ENCODE measurements at places on chromosomes 12 and 14.

- peak; percentile 50 for DNase-seq
Measured at GRCh38 chr12:43835656-43836474, at the start of gene TMEM117. Gene TMEM117 (plus strand): TSS chr12:43836081.

DNA sequence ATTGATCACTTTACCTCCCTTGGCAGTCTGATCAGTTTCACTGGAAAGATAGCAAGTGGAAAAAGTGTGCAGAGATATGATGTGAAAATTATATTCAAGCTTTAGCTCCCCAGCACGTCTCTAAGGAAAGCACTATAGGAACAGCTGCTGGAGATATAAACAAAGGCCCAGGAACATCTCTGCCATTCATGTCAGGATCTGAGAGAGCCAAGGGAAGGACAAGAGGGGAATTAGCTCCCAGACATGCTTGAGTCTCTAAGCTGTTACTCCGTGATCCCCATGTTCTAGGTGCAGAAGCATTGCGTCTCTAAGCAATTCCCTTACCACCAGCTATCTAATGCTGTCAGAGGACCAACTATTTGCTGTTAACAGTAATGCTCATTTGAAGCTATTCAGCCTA is 700.2 kb downstream of the DIO2 start:
- DNase-seq: no peak

DNA sequence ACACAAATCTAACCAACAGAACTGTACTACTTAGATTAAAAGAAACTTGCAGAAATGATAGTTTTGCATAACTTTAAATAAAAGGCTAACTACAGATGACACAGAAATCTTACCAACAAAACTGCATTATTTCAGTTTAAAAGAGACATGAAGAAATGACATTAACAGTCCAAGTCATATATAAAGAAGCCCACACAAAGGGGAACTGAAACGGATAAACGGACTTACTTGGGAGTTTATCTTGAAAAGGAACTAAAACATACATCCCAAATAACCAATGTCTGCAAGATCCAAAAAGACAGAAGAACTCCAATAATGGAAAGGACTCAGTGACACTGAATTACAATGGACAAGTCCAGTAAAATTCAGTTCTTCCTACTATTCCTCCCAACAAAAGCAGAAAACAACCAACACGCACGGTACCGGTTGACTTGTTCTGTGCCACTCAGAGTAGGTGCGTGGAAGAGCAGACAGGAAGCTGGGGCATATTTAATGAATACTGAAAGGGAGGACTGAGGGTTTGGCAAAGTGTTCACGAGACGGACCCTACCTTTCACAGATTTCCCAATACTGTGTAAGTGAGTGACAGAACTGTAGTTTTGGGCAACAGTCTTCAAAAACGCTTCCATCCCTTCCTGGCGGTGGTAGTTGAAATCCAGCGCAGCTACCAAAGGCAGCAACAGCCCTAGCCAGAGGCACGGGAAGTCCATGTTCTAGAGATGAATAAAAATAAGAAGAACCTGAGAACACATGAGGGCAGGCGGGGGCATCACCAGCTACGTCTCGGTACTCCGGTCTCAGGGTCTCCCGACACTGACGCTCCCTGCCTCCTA is 627 bp downstream of the CPM start:
- no peak for DNase-seq

GRCh38 chr14:97993508-97994019 is 1196.4 kb downstream of the VRK1 start:
- no peak for DNase-seq

- no peak for DNase-seq
Measured at GRCh38 chr14:102985665-102986064, 63.2 kb downstream of the AMN start.

DNA sequence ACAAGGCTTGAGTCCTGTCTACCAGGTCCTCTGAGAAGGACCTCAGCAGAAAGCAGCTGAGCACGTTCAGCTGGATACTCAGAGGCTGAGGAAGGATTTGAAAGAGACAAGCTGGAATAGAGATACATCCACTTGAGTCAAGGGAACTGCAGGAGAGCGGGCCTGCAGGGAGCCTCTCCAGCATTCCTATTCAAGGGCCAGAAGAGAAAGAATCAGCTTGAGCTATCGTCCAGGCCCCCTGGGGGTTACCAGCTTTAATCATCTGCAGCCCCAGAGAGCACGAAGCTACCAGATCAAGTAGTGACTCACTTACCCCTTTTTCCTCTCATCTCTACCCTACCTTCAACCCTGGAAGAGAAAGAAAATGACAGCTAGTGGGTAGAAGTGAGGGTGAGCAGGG is 80.9 kb downstream of the NDUFA12 start:
- DNase-seq: no peak

DNA sequence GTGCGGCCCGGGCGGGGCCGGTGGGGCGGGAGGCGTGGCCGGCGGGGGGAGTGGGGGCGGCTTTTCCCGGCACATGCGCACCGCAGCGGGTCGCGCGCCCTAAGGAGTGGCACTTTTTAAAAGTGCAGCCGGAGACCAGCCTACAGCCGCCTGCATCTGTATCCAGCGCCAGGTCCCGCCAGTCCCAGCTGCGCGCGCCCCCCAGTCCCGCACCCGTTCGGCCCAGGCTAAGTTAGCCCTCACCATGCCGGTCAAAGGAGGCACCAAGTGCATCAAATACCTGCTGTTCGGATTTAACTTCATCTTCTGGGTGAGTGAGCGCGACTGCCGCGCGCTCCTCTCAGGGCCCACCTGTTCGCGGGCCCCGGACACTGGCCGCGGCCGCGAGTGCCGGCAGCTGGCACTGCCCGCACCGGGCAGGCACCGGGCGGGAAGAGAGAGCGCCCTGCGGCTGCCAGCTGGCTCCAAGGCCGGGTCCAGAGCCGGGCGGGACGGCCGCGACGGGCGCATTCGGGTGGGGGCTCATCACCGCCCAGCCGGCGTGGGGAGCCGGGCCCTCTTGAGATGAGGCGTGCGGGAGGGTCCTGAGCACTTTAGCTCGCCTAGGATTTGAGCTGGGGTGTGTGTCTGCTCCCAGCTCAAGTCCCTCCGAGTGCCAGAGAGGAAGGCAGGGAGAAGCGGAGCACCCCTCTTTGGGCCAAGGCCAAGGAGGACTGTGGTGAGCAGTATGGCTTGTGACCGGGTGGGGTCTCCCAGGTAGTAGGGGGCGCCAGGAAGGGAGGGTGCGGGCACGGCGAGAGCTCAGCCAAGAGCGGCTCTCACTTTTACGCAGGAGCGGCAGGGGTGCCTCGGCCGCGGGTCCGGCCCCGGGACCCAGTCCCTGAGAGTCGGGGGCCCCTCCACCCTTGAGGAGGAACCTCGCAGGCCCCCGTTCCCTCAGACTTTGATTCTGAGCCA is at the start of gene CD9:
CD9 (plus strand) TSS at position 145 of the 957 bp plus-strand sequence; CDS start at position 245, 100 bp downstream.
- no peak for DNase-seq

GRCh38 chr12:1918081-1918883 is at the start of gene CACNA2D4:
Gene CACNA2D4 (minus strand): TSS chr12:1918652. CDS start chr12:1918473, 179 bp downstream.
- DNase-seq: no peak

- DNase-seq: no peak
Measured at GRCh38 chr12:121939992-121940766, 21.8 kb downstream of the CFAP251 start.

DNA sequence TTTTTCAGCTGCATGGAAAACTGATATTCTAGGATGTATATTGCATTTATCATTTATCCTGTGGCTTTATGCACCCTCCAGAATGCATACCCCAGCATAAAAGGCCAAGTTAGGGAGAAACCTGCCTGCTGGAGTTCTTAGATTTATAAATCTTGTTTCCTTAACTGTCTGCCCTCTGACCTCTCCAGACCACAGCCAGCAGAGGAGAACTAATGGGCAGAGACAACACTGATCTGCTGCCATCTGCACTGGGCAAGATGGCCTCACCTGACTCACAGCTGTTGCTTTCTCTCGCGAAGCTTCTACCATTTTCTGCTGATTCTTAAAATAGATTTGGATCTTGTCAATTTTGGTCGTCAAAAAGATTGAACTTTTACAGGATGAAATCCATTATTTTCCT is 65.8 kb downstream of the PPP2R5C start:
- no peak for DNase-seq

- DNase-seq: no peak
Measured at GRCh38 chr14:77026166-77026929, 2.2 kb downstream of the IRF2BPL start.

DNA sequence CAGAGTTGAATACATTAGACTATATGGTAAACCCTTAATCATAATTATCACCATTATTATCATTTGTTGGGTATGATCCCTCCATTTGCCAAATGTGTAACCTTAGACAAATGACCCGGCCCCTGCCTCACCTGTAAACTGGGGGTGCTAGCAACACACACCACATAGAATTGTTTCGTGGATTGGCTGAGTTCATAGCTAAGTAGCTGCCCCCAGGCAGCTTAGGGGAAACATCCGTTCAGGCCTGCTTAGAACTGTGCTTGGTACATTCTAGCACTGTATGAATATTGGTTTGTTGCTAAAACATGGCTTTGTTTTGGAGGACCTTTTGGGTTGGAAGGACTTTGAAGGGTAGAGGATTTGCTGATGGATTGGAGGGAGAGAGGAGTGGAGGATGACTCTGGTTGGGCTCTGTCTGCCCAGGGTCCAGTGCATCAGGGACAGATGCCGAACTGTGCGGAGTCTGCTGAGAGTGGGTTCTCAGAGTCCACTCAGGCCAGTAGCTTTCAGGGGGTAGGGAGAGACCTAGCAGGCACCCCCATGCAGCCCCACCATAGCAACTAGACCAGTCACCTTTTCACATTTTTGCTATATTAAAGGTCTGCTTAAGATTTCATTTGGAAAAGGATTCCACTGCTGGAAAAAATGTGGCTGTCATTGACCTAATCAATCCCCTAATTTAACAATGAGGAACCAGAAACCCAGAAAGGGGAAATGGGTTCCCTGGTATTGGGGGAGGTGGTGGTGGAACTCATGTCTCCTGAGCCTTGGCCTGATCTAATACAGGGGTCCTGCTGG is 2.2 kb downstream of the RIN3 start:
- DNase-seq: no peak

DNA sequence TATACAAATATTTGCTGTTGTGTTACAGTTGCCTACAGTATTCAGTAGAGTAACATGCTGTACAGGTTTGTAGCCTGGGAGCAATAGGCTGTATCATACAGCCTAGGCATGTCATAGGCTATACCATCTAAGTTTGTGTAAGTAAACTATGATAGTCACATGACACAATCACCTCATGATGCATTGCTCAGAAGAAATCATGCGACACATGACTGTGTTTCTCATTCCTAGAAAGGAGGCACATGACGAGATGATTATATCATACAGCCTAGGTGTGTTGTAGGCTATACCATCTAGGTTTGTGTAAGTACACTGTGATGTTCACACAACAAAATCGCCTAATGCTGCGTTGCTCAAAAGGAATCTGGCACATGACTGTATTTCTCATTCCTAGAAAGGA is 31.9 kb downstream of the NOPCHAP1 start:
- DNase-seq: no peak

DNA sequence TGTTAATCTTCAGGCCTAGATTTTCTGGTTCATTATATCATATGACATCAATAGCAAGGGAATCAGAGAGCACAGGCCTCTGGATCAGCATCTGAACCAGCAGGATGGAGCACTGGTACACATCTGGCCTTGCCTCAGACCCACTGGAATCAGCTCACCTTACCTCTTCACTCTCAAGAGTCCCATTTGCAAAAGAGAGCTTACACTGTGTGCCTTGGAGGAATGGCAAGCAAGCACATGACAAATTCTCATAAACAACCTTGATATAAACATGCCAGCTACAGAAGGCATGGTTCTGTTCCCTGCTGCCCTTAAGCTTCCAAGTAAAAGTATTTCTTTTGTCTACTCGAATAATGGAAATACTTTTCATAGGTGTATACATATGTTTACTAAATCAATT is 128.6 kb upstream of the CPM start:
- DNase-seq: no peak

GRCh38 chr14:79418649-79419415 is 792.5 kb downstream of the DIO2 start:
- no peak for DNase-seq

GRCh38 chr14:37669242-37669641 is 73.8 kb downstream of the TTC6 start:
- DNase-seq: no peak

DNA sequence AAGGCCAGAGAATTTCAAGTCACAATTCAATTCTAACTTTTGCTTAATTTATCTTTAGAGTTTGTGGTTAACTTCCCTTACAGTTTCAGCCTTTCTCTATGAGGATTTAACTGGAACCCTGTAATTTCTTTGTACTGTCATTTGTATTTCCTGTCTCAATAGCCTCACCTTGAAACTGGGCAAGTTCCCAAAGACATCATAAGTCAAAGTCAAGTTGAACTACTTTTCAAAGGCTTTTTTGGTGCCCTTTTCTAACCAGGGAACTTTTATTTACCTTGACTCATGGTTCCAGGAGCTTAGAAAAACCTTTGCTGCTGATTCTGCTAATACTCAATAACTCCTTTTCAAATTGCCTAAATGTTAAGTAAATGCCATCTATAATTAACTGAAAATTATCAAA is 200.8 kb upstream of the KRR1 start:
- DNase-seq: no peak

DNA sequence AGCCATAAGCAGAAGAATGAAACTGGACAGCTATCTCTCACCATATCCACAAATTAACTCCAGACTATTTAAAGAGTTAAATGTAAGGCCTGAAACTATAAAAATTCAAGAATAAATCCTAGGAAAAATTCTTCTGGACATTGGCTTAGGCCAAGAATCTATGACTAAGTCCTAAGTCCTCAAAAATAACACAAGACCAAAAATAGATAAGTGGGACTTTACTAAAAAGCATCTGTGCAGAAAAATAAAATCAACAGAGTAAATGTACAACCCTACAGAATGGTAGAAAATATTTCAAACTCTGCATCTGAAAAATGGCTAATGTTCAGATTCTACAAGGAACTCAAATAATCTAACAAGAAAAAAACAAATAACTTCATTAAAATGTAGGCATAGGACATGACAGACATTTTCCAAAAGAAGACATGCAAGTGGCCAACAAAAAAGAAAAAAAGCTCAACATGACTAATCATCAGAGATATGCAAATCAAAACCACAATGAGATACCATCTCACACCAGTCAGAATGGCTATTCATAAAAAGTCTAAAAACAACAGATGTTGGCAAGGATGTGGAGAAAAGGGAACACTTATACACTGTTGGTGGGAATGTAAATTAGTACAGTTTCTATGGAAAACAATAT is 61.0 kb upstream of the PPFIA2 start:
- DNase-seq: no peak

DNA sequence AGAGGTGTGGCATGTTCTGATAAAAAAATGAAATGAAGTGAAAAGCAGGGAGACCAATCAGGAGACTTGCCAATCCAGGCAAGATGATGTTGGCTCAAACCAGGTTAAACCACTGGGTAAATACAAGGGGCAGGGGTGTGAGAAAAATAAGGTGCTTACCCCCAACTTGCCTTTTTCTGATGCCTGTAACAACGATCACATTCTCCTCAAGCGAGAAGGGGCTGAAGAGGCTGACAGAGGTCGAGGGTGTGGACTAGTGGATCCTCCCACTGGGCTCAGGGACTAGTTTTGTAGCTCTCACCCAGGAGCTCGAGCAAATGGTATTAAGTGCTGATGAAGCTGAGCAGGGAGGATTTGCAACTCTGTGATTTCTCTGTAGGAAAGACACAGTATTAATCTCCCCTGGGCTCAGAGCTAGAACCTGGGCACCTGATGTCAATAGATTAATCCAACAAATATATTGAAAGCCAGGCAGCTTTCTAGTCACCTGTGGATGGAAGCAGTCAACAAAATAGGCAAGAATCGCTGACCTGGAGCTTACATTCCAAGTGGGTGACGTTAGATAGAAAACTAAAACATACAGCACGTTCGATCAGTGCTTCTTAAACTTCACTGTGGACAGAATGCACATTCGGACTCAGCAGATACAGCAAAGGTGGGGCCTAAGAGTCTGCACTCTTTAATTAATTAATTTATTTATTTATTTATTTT is 15.2 kb upstream of the EAPP start:
- no peak for DNase-seq

- no peak for DNase-seq
Measured at GRCh38 chr14:56153267-56153666, 35.1 kb downstream of the PELI2 start.

Data from CD8-positive, alpha-beta memory T cell (primary cell).